ENCODE measurements at places on chromosomes 6 and 20. TPM values are rescaled to one million over a fixed set of nuclear protein-coding genes. Genes with fewer than 3 reads are reported as not detected.

The NEURL2 gene
- 2.7 TPM for total RNA-seq

- H3K27ac ChIP-seq = peak overlapping the region; percentile 99
- peaks cover 88% of the 10 kb centered on the region for H3K4me1 ChIP-seq
- H3K27me3 ChIP-seq = no peaks in the 10 kb centered on the region
- peak; percentile 96 for DNase-seq
- H3K36me3 ChIP-seq = no peaks in the 10 kb centered on the region
These were observed 32.5 kb upstream of the PIM1 start for GRCh38 chr6:37137201-37138090.

The DEFB132 gene
- not detected for total RNA-seq

- H3K4me1 ChIP-seq = peaks cover 29% of the 10 kb centered on the region
- H3K36me3 ChIP-seq = no peaks in the 10 kb centered on the region
- peak; percentile 82 for DNase-seq
These were observed 91.1 kb upstream of the HIVEP1 start for GRCh38 chr6:11921017-11921438.

The DCDC2 gene
- not detected for total RNA-seq

The OR2J3 gene
- total RNA-seq = not detected

The PRKN gene
- total RNA-seq = not detected

DNA sequence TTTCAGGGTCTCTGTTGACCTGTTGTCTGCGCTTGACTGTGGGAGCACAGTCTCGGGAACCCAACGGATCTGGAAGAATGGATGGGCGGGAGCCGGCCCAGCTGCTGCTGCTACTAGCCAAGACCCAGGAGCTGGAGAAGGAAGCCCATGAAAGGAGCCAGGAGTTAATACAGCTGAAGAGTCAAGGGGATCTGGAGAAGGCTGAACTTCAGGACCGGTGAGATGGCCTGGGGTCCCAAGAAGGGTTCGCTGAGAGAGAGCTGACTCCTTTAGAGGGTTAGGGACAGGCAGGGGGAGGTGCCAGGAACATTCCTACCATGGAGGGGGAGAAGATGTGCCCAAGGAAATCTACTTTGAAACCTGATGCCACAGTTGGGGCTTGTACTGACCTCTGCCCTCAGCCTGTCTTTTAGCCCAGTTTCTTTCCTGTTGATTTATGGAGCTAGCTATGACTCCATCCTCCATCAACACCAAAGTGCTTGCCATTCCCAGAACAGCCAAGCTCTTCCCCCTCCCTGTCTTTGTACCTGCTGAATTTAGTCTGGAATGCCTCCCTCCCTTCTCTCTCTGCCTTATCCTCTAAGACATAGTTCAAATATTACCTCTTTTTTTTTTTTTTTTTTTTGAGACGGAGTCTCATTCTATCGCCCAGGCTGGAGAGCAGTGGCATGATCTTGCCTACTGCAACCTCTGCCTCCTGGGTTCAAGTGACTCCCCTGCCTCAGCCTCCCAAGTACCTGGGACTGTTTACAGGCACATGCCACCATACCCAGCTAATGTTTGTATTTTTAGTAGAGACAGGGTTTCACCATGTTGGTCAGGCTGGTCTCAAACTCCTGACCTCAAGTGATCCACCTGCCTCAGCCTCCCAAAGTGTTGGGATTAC lies 12.2 kb downstream of the CEP250 start:
- H3K4me3 ChIP-seq = no peak overlapping the region
- H3K36me3 ChIP-seq = peaks cover 48% of the 10 kb centered on the region
- H3K4me1 ChIP-seq = no peaks in the 10 kb centered on the region
- no peak for DNase-seq
- no peaks in the 10 kb centered on the region for H3K27me3 ChIP-seq

- peak overlapping the region; percentile 96 for H3K27ac ChIP-seq
- H3K4me3 ChIP-seq = peak overlapping the region; percentile 55
- peaks cover 70% of the 10 kb centered on the region for H3K4me1 ChIP-seq
- DNase-seq = peak; percentile 98
- H3K36me3 ChIP-seq = peaks cover 26% of the 10 kb centered on the region
These were observed 40.4 kb upstream of the NAA20 start for GRCh38 chr20:19976595-19977372.

GRCh38 chr20:23096986-23097520 lies 10.9 kb upstream of the CD93 start:
- H3K4me1 ChIP-seq = peaks cover 4% of the 10 kb centered on the region
- H3K36me3 ChIP-seq = no peaks in the 10 kb centered on the region
- DNase-seq = no peak
- no peak overlapping the region for H3K4me3 ChIP-seq
- H3K27me3 ChIP-seq = no peaks in the 10 kb centered on the region
- H3K27ac ChIP-seq = no peak overlapping the region

DNA sequence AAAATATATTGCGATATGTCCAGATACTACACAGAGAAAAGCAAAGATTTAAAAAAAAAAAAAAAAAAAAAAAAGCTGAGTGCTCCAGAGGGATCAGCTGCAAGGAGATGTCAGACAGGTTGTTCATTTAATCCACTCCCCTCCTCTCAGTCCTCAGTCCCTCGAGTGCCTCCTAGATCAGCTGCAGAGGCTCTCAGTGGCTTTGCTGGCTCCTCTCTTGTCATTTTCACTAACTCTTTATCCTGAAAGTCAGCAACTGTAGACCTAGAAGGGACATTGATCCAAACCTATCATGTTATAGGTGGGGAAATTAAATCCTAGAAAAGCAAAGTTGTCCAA lies 61.6 kb downstream of the KIAA0319 start:
- no peaks in the 10 kb centered on the region for H3K4me1 ChIP-seq
- H3K36me3 ChIP-seq = no peaks in the 10 kb centered on the region
- H3K27ac ChIP-seq = no peak overlapping the region
- DNase-seq = no peak

DNA sequence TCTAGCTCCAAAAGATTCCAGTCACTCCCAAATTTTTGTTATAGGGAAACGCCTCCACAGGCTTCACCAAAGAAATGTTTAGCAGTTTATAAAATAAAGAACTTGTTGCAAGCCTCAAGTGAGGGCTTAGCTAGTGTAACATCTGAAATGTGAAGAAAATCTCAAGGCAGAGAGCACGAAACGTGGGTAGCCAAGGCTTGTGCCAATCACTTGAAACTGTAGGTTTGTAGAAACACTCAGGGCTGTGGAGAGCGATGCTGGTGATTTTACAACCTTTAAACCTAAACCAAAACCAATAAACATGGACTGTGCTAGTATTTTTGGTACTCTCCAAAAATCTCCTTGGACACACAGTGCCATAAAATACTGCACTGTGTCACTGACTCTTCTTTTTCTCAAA lies 108.1 kb upstream of the TRAF3IP2 start:
- H3K4me1 ChIP-seq = peaks cover 17% of the 10 kb centered on the region
- peaks cover 20% of the 10 kb centered on the region for H3K36me3 ChIP-seq
- no peaks in the 10 kb centered on the region for H3K27me3 ChIP-seq
- H3K27ac ChIP-seq = no peak overlapping the region
- no peak for DNase-seq

The LINC00237 gene
- not detected for total RNA-seq

GRCh38 chr6:53464927-53465460 lies 79.9 kb downstream of the GCLC start:
- H3K27ac ChIP-seq = no peak overlapping the region
- no peaks in the 10 kb centered on the region for H3K27me3 ChIP-seq
- no peak overlapping the region for H3K4me3 ChIP-seq

DNA sequence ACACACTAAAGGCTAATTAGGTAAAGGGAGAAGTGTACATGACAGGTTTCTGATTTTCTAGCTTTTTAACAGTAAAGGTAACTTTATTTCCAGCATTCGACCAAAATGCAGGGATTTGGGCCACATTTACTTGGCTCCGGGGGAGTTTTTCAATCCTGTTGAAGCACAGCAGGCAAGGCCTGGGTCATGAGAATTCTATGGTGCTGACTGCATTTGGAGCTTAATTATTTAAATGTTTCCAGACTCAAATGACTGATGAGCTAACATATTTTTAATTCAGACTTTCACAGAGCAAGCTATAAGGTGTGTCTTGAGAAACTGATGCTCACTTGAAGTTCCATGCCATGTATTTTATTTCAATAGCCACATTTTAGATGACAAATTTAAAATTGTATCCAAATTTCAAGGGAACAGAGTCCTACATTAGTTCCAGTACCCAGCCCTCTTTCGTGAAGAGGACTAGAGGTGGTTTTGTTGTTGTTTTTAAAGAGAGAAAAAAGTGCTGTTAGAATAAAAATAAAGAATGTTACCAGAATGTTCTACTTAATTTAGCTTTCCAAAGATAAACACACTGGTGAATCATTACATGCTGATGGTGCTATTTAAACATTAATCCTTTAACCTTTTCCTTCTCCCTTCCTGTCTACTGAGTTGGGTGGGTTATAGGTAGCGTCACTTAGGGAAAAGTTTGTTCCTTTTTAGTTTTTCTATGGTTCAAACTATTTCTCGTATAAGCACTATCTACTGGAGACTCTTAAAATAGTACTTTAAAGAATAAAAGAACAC lies 82.3 kb upstream of the PHACTR2 start:
- peaks cover 7% of the 10 kb centered on the region for H3K4me1 ChIP-seq
- no peak overlapping the region for H3K4me3 ChIP-seq
- no peaks in the 10 kb centered on the region for H3K36me3 ChIP-seq
- DNase-seq = no peak
- no peaks in the 10 kb centered on the region for H3K27me3 ChIP-seq
- no peak overlapping the region for H3K27ac ChIP-seq

DNA sequence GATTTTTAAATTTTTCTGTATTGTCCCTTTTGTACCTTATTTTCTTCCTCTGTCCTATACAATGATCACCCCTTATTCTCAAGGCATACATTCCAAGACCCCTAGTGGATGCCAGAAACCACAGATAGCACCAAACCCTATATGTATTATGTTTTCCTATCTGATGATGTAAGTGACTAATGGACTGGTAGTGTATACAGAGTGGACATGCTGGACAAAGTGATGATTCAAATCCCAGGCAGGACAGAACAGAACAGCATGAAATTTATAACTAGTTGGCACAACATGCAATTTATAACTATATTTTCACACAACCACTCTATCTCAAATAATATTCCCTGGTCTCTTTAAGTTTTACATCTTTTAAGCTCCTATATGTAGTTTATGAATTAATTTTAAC lies 205.6 kb upstream of the FLRT3 start:
- H3K4me1 ChIP-seq = no peaks in the 10 kb centered on the region
- no peak for DNase-seq
- no peaks in the 10 kb centered on the region for H3K36me3 ChIP-seq
- H3K27me3 ChIP-seq = no peaks in the 10 kb centered on the region
- H3K4me3 ChIP-seq = no peak overlapping the region

- peaks cover 21% of the 10 kb centered on the region for H3K4me1 ChIP-seq
- H3K36me3 ChIP-seq = peaks cover 28% of the 10 kb centered on the region
- no peaks in the 10 kb centered on the region for H3K27me3 ChIP-seq
- DNase-seq = no peak
- no peak overlapping the region for H3K4me3 ChIP-seq
These were observed 39.2 kb upstream of the CLDN20 start for GRCh38 chr6:155224618-155225017.

GRCh38 chr20:64075556-64075955 lies 3.8 kb downstream of the RGS19 start:
- no peaks in the 10 kb centered on the region for H3K27me3 ChIP-seq
- no peak overlapping the region for H3K4me3 ChIP-seq
- no peak overlapping the region for H3K27ac ChIP-seq
- peaks cover 39% of the 10 kb centered on the region for H3K4me1 ChIP-seq

GRCh38 chr6:35419417-35419816 lies 32.7 kb upstream of the FANCE start:
- H3K4me1 ChIP-seq = peaks cover 44% of the 10 kb centered on the region
- H3K4me3 ChIP-seq = no peak overlapping the region
- H3K27me3 ChIP-seq = no peaks in the 10 kb centered on the region
- peak overlapping the region; percentile 48 for H3K27ac ChIP-seq
- DNase-seq = peak; percentile 72
- peaks cover 63% of the 10 kb centered on the region for H3K36me3 ChIP-seq

The TFAP2B gene
- not detected for total RNA-seq
